T-cell (primary cell): ENCODE measurements at places on chromosomes 5 and 9.

DNA sequence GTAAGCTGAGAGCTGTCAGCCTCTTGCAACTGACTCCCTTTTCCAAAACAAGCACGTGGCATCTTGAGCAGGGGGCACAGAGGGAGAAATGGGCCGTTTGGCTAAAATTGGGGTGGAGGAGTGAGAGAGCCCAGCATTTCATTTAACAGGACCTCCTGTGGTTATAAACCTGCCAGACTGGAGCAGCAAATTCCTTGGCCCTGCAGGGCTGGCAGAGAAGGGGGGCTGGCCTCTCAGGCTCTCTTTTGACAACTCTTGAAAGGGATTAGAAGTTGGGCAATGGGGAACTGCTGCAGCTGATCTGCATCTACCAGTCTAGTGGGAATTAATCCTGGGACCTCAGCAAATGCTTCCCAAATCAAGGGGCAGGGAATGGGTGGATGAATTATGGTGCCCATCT, 7.2 kb upstream of the POU4F3 start:
- no peak for DNase-seq

DNA sequence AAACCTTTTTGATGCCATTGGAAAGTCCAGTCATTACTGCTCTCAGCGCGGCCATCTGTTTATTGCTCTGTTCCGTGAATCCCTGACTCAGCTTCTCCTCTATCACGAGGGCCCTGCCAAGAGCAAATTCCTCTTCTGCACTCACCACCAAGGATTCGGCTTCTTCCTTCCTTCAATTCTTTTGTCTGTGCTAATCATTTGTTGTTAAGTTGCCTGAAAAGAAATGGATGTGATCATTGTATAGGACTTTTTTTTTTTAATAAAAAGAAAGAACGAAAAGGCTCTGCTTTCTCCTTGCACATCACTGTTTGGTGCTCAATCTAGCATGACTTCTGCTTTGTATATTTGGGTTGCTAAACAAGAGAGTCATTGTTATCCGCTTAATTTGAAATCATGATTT, 128.7 kb upstream of the PIK3R1 start:
- no peak for DNase-seq

DNA sequence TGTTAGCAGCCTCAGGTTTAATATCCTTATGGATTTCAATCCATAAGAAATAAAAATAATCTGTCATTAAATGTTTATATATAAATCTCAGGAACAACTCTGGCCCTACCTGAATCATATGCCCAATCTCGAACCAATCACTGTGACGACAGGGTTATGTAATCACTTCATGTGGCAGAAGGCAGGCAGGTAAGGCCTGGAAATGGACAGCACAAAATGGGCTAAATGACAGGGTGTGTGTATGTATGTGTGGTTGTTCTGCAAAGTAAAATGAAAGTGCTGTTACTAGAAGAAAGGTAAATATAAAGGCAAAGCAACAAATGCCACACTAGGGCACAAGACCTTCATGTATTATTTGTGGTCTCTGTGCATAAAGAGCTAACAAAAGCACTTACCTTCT, 19.6 kb downstream of the ANKDD1B start:
- no peak for DNase-seq

- no peak for DNase-seq
Measured at GRCh38 chr9:107394264-107394663, 95.3 kb downstream of the KLF4 start.

DNA sequence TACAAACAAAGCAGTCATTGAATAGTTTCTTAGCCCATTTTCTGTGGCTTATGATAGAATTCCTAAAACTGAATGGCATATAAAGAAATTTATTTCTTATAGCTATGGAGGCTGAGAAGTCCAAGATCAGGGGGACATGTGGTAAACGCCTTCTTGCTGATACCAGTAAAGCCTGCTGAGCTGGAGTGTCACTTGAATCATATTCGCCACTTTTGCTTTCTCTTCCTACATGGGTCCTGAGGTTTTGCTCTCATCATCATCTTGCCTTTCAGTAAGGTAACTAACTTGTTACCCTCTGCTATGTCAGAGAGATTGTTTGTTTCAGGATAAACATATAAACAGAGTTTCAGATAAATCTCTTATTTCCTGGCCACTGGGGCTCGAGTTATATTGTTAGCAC, 203.3 kb upstream of the DMRT1 start:
- no peak for DNase-seq

DNA sequence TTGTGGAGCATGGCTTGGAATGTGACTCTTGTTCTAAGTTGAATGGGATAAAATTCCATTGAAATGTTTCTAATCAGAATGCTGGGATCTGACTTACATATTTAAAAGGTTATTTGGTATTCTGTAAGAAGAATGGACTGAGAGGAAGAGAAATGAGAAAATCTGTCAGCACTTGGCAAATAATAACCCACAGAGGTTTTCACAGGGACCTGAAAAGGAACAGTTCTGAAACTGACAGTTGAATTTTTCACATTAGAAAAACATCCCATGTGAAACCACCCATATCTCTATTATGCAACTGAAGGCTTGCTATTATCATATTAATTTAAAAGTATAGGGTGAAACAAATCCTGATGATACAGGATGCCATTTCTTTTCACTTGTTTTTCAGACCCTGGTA, 302.7 kb downstream of the EPB41L4A start:
- no peak for DNase-seq

DNA sequence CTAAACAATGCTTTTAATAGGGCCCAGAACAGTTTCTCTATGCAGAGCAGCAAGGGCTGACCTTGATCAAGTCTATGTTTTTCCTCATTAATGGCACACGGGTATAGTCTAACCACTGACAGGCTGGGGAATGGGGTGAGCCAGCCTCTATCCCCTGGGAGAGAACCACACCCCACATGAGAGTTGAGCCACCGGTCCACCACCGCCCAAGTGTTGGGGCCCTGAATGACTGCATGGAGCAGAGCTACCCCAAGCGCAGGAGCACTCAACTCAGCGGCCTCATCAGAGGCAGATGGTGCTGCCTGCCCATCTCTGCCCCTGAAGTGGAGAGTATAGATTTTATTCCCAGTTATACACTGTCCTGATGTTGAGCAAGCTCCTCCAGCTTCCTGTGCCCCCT, 247.9 kb upstream of the IRX1 start:
- no peak for DNase-seq

GRCh38 chr5:173477345-173478040, 139.0 kb downstream of the BOD1 start:
- DNase-seq: no peak

DNA sequence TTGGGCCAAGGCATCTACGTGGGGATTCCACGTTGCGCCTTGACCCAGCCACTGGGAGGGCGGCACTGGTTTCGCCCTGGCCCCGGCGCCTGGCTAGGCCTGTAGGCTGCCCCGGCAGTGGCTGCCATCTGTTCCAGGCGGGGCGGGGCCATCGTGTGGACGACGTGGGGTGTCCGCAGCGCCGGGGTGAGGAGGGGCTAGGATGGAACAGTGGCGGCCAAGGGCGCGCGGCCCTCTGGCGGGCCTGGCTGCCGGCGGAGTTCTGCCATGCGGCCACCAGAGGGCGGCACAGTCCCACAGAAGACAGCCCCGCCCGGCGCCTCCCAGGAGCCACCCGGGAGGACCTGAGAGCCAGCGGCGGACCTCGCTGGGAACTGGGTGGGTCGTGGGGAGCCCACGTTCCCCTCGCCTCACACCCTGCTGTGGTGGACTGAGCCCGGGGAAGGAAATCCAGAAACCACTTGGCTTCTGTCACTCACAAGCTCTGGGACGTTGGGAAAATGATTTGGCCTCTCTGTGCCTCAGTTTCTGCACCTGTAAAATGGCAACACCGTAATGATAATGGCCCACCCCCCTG, 22.6 kb upstream of the RAPGEF1 start:
- DNase-seq: peak; percentile 47

GRCh38 chr5:74950836-74951515, 84.8 kb upstream of the FAM169A start:
- no peak for DNase-seq
